NCI-H1092 (cell line): ENCODE measurements at places on chromosomes 6 and 20.

DNA sequence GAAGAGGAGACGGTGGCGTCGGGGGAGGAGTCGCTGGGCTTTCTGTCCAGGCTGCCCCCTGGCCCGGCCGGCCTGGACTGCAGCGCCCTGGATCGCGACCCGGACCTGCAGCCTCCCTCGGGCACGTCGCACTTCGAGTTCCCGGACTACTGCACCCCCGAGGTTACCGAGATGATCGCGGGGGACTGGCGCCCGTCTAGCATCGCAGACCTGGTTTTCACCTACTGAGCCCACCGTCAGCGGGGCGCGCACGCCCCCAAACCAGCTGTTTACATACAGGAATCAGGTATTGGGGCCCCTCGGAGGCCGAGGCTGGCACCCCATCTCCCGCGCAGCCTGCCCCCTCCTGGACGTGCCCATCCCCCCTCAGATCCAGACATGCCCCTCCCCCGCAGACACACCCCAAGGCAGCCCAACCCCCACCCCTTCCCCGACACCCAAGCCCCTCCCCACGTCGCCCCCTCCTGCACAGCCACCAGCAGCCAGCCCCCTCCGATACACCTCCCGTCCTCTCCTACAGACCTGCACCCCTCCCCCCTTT is 1.4 kb downstream of the SOX12 start:
- no peak for DNase-seq

GRCh38 chr20:63979557-63980316 is at the start of gene SAMD10:
SAMD10 (minus strand) TSS chr20:63979642; CDS start chr20:63979467, 175 bp downstream.
- DNase-seq = peak; percentile 75

- no peak for DNase-seq
Measured at GRCh38 chr6:37479266-37479854, 20.3 kb downstream of the CCDC167 start.

GRCh38 chr20:23668477-23668951 is 20.3 kb downstream of the CST4 start:
- peak; percentile 51 for DNase-seq

GRCh38 chr6:77446249-77446648 is 17.0 kb downstream of the HTR1B start:
- DNase-seq = no peak

DNA sequence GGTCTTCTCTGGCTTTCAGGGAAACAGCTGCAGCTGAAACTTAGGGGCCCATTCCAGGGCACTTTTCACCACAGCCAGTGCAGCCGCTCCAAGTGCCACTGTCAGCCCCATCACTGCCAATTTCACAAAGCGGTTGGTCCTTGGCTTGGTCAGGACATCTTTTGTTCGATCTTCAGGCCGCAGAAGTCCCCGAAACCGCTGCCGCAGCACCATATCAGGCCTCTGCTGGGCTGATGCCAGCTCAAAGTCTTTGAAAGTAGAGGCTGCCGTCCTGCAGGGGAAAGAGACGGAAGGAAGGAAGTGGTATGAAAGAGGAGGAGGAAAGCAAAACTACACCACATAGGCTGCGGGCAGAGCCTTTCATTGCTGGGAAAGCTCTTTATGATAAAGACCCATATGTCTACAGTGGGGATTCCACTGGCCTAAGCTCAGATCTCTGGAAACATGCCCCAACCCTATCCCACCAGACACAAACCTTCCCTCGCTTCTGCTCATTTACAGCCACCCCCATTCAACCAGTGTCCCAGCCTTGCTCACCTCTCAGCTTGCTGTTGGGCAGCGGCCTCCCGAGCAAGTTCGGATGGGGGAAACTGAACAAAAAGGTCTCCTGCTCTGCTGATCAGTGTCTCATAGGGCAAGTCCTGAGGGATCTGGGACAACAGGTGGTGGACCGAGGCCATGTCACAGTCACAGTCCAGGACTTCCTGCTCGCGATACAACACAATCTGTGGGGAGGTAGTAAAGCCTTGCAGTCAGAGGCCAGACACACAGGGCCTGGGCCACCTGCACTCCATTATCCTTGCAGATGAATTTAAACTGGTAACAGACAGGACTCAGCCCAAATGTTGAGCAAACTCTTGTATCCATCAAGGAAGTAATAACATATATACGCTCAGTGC is 23.5 kb downstream of the TBC1D20 start:
- no peak for DNase-seq

DNA sequence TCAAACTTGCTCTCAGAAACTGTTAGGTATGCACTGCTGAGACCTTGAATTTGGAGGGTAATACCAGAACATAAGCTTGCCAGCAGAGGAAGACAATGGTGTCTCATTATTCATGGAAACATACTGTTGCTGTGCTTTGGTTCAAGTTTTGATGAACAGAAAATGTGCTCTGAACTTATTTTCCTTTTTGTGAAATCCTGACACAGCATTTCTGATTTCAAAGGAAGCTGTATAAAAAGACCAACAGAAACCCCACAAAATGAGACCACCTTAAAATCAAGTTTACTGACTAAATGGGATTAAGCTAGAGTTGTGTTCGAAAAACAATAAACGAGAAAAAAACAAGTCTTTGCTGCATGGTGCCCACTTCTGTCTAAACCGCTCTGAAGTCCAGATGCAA is 70.3 kb downstream of the PRDM1 start:
- no peak for DNase-seq

- DNase-seq = no peak
Measured at GRCh38 chr6:91637217-91637616, 1050.3 kb upstream of the MAP3K7 start.

- no peak for DNase-seq
Measured at GRCh38 chr6:74840953-74841352, 364.9 kb downstream of the COL12A1 start.

DNA sequence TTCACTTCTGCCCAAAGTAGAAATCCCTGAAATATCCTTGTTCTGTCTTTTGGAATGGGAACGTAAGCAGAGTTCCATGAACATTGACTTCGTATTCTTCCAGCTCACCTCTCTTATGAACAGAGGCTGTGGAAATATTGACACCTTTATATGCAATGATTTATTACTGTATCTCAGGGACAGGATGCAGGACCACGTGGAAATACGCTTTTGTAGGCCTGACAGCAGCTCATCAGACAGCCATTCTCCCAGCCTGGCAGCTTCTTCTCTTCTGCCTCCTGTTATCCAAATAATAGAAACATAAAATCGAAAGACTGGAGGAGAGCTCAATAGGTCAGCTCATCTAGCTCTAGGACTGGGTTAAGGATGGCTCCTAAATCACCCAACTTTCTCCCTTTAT is 106.2 kb upstream of the DTNBP1 start:
- DNase-seq = no peak

DNA sequence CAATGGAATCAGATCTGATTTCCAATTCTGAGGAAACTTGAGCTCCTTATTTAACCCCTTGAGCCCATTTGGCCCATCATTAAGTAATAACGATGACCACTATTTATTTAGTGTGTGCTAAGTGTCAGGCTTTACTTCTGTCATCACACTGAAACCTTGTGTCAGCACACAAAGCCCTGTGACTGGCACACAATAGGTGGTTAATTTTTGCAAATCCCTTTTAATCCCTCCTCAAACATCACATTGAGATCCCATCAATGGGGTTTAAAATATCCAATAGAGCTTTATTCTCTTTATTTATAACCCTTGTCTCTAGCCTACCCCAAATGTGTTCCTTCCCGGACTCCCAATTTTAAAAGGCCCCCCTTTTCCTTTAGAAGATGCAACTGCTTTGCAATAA is 656.8 kb upstream of the CHD6 start:
- DNase-seq = no peak

DNA sequence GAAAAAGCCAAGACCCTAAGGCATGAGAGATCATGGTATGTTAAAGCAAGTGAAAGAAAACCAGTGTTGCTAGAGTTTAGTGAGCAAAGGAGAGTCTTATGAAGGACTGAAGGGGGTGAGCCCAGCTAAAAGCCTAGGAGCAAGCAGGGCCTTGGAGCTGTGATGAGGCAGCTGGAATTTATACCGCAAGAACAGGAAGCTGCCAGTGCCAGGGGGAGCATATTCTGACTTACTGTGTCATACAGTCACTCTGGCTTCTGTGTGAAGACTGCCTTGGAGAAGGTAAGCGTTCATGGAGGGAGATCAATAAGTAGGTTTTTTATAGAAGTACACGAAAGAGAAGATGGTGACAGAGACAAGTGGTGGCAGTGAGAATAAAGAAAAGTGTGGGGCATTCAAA is 308.9 kb upstream of the THEMIS start:
- DNase-seq = no peak

- no peak for DNase-seq
Measured at GRCh38 chr6:56851541-56852259, 103.2 kb upstream of the BEND6 start.

DNA sequence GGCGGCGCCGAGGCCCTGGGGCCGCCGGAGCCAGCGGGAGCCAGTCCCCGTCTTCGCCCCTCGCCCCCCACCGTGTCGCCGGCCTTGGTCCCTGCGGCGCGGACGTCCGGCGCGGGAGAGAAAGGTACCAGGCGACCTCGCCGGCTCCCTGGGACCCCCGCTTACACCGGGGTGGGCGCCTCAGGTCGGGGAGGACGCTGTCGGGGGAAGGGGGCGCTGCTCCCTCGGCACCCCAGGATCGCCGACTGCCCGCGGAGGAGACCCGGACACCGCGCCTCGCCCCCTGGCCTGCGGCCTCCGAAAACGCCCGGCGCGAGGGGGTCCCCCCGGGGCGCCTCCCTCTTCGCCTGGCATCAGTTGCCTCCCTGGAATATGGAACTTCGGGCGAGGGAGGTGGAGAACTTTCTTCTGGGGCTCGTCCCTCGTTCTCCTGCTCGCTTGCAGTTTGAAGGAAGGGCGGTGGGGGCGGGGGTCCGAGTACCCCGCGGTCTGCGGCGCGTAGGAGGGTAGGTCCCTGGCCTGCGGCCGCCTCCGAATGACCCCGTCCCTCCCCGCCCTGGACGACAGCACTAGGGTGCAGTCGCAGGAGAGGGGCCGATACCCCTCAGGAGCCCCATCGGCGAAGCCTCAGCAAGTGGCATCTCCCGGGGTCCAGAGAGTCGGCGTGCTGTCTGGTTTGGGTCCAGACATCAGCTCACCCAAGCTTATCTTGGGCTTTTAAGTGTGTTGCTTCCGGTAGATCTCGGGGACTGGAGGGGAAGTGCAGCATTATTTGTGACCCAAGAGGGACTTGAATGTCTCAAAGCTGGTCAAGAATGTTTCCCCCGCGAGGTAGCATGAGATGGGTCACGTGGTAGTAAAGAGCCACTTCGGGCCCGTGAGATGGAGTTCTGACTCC is 549 bp downstream of the ANKRD6 start:
- no peak for DNase-seq

DNA sequence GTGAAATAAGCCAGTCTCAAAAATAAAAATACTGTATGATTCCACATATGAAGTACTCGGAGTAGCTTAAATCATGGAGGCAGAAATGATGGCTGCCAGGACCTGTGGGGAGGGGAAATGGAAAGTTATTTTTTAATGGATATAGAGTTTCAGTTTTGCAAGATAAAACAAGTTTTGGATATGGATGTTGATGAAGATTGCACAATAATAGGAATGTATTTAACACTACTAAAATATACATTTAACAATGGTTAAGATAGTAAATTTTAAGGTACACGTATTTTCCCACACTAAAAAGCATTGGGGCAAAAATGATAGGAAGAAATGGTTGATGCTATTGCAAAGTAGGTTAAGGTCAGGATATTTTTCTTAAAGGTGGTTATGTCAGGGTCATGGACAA is 1058.9 kb upstream of the MAP3K7 start:
- DNase-seq = no peak

GRCh38 chr20:61754976-61755778 is 310.5 kb downstream of the TAF4 start:
- DNase-seq = no peak

GRCh38 chr6:33620158-33620855 is 815 bp upstream of the ITPR3 start:
- no peak for DNase-seq

GRCh38 chr6:35048631-35049083 is 92.5 kb downstream of the TCP11 start:
- DNase-seq = no peak

DNA sequence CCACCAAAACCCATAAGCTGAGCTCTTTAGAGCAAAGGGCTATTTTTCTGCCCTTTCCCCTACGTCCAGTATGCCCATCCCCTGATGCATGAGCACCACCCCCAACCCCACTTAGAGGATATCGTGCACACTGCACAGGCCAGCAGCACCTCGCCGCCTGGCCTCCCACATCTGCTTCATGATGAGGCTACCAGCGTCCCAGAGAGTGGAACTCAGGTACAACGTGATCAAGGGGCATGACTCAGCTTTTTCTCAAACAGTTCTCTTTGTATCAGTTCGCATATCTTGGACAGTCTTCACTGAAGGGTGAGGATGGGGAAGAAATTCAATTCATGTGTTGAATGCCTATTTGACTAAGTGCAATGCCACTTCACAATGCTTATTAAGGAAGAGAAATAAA is 81.9 kb upstream of the QKI start:
- no peak for DNase-seq

DNA sequence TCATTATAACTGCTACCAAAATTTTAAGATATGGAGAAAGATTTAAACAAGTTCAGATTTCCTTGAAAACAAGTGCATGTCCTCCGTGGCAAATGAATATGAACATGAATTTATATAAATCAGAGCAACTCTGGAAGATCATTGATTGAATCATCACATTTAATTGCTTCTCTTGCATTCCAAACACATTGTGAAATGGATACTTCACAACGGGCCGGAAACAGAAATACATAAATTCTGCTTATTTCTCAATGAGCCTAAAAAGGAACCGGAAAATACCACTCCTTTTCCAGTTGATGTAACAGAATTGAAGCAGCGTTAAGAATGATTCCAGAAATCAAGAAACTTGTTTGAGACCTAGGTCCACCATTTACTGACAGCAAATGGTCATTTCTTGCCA is 134.6 kb upstream of the BTN3A2 start:
- no peak for DNase-seq
